ENCODE measurements at places on chromosomes 2 and 18.
A peak's percentile ranks its signal among the peaks of the same experiment; 100 is the strongest.

DNA sequence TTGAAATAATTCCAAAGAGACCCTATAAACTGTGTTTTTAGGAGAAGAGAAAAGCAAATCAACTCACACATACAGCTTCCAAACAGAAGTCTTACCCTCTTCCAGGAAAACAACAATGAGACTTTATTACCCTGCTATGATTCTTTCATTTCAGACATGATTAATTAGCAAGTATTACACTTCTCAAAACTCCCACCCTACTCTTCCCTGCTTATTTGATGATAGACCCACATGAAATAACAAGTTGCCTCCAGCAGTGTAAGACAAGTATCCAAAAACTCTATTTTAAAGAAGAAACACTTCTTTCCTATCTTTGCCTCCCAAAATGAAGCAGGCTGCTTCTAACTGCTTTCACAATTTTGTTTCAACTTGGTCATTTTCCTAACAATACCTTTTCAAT lies 4.1 kb downstream of the FIGN start:
- no peak for DNase-seq

GRCh38 chr2:120653871-120654270 lies 81.8 kb upstream of the GLI2 start:
- DNase-seq, result no peak

- DNase-seq, result no peak
Measured at GRCh38 chr18:22800551-22800951, 132.6 kb upstream of the RBBP8 start.

GRCh38 chr2:236754271-236754944 lies 184.8 kb downstream of the ACKR3 start:
- no peak for DNase-seq

- no peak for DNase-seq
Measured at GRCh38 chr2:139514951-139515350, 734.8 kb upstream of the NXPH2 start.

DNA sequence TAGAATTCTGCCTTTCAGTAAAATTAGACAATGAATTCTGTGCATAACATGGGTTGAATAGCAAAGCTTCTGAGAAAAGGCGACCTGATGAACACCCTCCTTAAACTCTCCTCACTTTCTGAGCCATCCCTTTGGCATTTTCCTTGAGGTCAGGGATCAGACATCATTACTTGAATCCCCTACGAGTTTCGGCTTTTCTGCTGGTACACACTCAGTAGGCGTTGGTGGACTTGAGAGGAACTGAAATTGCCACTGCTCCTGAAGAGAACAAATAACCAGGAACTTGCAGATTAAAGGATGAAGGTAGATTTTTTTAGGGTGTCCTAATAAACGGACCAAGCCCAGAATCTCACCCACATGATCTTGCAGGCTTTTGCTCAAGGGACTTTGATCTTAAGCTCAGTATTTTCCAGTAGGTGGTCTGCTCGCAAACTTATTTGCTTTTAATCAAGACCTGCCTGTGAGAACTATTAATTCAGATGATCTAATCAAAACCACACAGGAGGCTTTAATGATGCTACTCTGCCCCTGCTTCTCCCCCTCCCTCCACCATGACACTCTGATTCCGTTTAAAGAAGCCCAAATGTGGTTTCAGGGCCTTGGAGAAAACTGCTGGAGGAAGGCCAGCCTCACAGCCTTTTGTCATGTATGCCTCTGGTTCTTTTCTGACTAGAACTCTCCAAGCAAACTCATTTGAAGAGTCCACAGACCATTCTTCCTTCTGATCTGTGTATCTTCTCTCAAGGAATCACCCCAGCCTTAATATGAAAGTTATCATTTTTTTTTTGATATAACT lies 124.9 kb downstream of the PRKCE start:
- DNase-seq, result no peak

DNA sequence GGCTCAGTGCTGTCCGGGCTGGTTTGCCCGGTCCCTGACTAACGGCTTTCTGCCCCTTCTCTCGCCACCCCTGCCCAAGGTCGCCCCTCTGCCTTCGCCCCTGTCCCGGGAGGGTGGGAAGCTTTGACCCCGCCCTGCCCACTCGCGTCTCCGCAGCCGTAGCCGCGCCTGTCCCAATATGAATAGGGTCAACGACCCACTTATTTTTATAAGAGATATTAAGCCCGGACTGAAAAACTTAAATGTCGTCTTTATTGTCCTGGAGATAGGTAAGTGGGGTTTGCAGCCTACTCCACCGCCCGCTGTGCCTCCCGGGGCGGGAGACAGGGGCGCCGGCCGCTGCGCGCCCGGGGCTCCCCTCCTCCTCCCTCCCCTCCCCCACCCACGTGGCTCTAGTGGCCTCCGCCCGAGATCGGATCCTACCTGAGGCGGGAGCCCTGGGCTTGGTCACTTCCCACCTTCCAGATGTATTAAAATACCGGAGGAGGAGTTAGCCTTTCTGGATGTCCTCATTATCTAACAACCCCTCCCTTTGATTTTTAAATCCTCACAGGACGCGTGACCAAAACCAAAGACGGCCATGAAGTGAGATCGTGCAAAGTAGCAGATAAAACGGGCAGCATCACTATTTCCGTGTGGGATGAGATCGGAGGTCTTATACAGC lies 633 bp downstream of the NABP1 start:
- DNase-seq, result peak; percentile 69

Data from SK-N-SH (cell line).